Activated naive CD8-positive, alpha-beta T cell treated with anti-CD3 and anti-CD28 coated beads for 36 hours (primary cell): ENCODE measurements at places on chromosomes 12 and 14. TPM values are rescaled to one million over a fixed set of nuclear protein-coding genes. Genes with fewer than 3 reads are reported as not detected.
A peak's percentile ranks its signal among the peaks of the same experiment; 100 is the strongest.

GRCh38 chr12:45703942-45704341, 25.6 kb upstream of the ARID2 start:
- H3K27ac ChIP-seq, result no peak overlapping the region
- DNase-seq, result no peak
- no peak overlapping the region for H3K4me3 ChIP-seq
- H3K4me1 ChIP-seq, result peaks cover 2% of the 10 kb centered on the region
- H3K27me3 ChIP-seq, result no peaks in the 10 kb centered on the region

- H3K27ac ChIP-seq, result no peak overlapping the region
- no peak overlapping the region for H3K4me3 ChIP-seq
- H3K36me3 ChIP-seq, result no peaks in the 10 kb centered on the region
- H3K27me3 ChIP-seq, result no peaks in the 10 kb centered on the region
These were observed 226.8 kb downstream of the NUAK1 start for GRCh38 chr12:105911966-105912365.

NUP37 gene
- 117 TPM for total RNA-seq

GRCh38 chr12:121649322-121649721, 20.1 kb downstream of the MORN3 start:
- H3K27ac ChIP-seq, result peak overlapping the region; percentile 69
- no peak overlapping the region for H3K4me3 ChIP-seq
- H3K4me1 ChIP-seq, result peaks cover 17% of the 10 kb centered on the region
- DNase-seq, result no peak
- H3K27me3 ChIP-seq, result no peaks in the 10 kb centered on the region
- H3K36me3 ChIP-seq, result peaks cover 17% of the 10 kb centered on the region

PRH2 gene
- total RNA-seq, result not detected

- peaks cover 31% of the 10 kb centered on the region for H3K4me1 ChIP-seq
- H3K4me3 ChIP-seq, result no peak overlapping the region
- peaks cover 40% of the 10 kb centered on the region for H3K27me3 ChIP-seq
- no peak for DNase-seq
- H3K36me3 ChIP-seq, result no peaks in the 10 kb centered on the region
These were observed 3.0 kb downstream of the BMAL2 start for GRCh38 chr12:27335364-27336281.

DNA sequence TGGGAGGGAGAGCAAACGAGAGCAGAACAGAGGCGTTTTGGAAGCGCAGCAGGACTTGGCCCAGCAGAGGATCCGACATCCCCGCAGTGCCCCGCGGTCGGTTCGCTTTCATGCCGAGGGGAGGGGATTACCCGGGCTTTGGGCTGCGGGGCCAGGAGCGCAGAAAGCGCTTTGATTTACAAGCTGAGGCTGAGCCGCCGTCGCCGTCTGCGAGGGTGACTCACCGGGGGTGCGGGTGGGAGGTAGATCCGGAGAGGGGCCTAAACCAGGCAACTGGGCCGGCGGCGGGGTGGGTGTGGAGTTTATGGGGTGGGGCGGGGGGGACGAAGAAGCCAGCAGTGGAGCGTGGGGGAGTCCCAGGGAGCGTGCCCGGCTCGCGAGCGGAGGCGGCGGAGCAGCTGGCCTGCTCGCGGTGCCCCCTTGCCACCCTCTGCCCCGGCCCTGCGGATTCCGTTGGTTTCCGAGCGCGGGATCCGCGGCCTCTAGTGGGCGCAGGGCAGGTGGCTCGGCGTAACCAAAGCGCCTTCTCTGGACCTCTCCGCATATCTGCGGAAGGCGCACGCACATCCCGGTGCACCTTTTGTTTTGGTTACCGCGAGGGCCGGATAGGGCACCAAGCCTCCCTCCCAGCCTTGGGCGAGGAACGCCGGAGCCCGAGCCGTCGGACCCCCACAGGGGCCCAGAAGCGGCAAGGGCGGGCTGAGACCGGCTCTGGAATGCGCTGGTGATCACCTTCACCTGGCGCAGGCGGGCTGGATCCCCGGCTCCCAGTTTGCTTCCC, 2.6 kb downstream of the SIX4 start:
- peak overlapping the region; percentile 76 for H3K4me3 ChIP-seq
- H3K4me1 ChIP-seq, result peaks cover 15% of the 10 kb centered on the region
- H3K27me3 ChIP-seq, result peaks cover 69% of the 10 kb centered on the region
- no peak overlapping the region for H3K27ac ChIP-seq
- H3K36me3 ChIP-seq, result no peaks in the 10 kb centered on the region
- DNase-seq, result peak; percentile 73

- H3K4me3 ChIP-seq, result no peak overlapping the region
- no peak overlapping the region for H3K27ac ChIP-seq
These were observed 183.7 kb downstream of the NOVA1 start for GRCh38 chr14:26414103-26414502.

PMEL gene
- 0.28 TPM for total RNA-seq

- H3K4me1 ChIP-seq, result peaks cover 5% of the 10 kb centered on the region
- no peak overlapping the region for H3K4me3 ChIP-seq
- H3K27ac ChIP-seq, result no peak overlapping the region
- no peak for DNase-seq
- no peaks in the 10 kb centered on the region for H3K27me3 ChIP-seq
- H3K36me3 ChIP-seq, result no peaks in the 10 kb centered on the region
These were observed 165.4 kb upstream of the SSTR1 start for GRCh38 chr14:38042322-38042721.

GRCh38 chr14:78592616-78593219, 422.5 kb downstream of the NRXN3 start:
- H3K27me3 ChIP-seq, result peaks cover 1% of the 10 kb centered on the region
- no peaks in the 10 kb centered on the region for H3K36me3 ChIP-seq
- H3K27ac ChIP-seq, result no peak overlapping the region
- H3K4me3 ChIP-seq, result no peak overlapping the region
- DNase-seq, result no peak
- H3K4me1 ChIP-seq, result no peaks in the 10 kb centered on the region

RASSF8 gene
- total RNA-seq, result 0.18 TPM

FAM186B gene
- total RNA-seq, result 0.41 TPM

SCARB1 gene
- total RNA-seq, result 43.8 TPM

G2E3 gene
- 25.3 TPM for total RNA-seq

GRCh38 chr12:124884587-124885438, 21.1 kb upstream of the SCARB1 start:
- H3K4me3 ChIP-seq, result no peak overlapping the region
- no peak overlapping the region for H3K27ac ChIP-seq
- H3K27me3 ChIP-seq, result no peaks in the 10 kb centered on the region
- no peak for DNase-seq
- H3K4me1 ChIP-seq, result peaks cover 14% of the 10 kb centered on the region
- no peaks in the 10 kb centered on the region for H3K36me3 ChIP-seq

DNA sequence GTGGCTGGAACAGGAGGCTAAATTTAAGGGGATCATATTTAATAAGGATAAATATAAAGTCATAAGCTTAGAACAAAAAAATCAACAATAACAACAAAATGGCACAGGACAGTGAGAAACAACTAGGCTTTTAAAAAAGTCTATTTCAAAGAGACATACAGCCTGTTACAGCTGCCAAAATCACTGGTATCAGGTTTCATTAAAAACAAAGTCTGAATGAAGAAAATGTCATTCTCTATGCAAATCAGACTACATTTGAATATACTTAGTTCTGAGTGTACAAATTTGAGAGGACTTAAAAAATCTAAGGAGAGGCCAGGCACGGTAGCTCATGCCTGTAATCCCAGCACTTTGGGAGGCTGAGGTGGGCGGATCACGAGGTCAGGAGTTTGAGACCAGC, 44.0 kb downstream of the TFCP2 start:
- H3K4me1 ChIP-seq, result peaks cover 15% of the 10 kb centered on the region
- no peaks in the 10 kb centered on the region for H3K27me3 ChIP-seq
- peaks cover 11% of the 10 kb centered on the region for H3K36me3 ChIP-seq
- H3K4me3 ChIP-seq, result no peak overlapping the region
- DNase-seq, result no peak

PPP2R3C gene
- total RNA-seq, result 36.3 TPM

GRCh38 chr14:93379831-93380230, 32.8 kb downstream of the COX8C start:
- H3K4me1 ChIP-seq, result no peaks in the 10 kb centered on the region
- DNase-seq, result no peak
- H3K27ac ChIP-seq, result no peak overlapping the region
- H3K4me3 ChIP-seq, result no peak overlapping the region

OTOGL gene
- not detected for total RNA-seq

C3AR1 gene
- total RNA-seq, result 2.7 TPM

DNA sequence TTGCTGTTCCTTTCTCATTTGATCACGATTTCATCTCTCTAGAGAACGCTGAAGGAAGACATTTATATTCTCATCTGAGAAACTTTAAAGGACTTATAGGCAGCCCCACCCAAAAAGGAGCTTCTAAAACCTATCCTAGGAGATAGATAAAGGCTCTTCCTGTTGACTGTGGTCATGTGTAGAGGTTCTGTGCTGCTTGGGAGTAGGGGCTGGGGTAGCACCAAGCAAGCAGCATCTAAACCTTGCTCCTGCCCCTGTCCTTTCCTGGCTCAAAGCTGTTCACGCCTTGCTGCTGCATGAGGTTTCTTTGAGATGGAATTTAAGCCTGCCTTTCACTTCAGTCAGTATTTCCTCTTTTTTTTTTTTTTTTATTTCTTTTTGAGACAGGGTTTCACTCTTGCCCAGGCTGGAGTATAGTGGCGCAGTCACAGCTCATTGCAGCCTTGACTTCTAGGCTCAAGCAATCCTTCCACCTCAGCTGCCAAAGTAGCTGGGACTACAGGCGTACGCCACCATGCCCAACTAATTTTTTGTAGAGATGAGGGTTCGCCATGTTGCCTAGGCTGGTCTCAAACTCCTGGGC, 41.4 kb downstream of the RAB35 start:
- H3K4me1 ChIP-seq, result peaks cover 9% of the 10 kb centered on the region
- no peaks in the 10 kb centered on the region for H3K27me3 ChIP-seq
- DNase-seq, result no peak
- no peak overlapping the region for H3K27ac ChIP-seq

- H3K36me3 ChIP-seq, result no peaks in the 10 kb centered on the region
- H3K4me1 ChIP-seq, result peaks cover 22% of the 10 kb centered on the region
- peaks cover 9% of the 10 kb centered on the region for H3K27me3 ChIP-seq
These were observed 63.5 kb downstream of the ERH start for GRCh38 chr14:69334576-69334975.

DNA sequence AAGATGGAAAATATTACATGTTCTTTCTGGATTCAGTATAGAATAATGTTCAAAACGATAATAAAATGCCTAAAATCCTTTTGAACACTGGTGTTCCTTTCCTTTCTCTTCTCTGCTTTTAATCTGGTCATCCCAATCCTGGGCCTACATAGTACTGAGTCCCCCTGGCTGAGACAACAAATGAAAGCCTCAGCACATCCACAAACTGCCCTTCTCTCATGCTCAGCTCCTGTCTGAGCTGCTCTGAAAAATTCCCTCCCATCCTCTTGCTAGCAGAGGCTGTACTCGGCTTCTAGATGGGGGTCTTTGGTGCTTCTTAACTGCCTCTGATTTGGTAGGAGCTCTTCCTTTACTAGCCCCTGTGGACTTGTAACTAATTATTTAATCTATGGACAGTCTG, 232.3 kb downstream of the MED13L start:
- H3K27me3 ChIP-seq, result no peaks in the 10 kb centered on the region
- no peak overlapping the region for H3K4me3 ChIP-seq
- H3K27ac ChIP-seq, result no peak overlapping the region

DNA sequence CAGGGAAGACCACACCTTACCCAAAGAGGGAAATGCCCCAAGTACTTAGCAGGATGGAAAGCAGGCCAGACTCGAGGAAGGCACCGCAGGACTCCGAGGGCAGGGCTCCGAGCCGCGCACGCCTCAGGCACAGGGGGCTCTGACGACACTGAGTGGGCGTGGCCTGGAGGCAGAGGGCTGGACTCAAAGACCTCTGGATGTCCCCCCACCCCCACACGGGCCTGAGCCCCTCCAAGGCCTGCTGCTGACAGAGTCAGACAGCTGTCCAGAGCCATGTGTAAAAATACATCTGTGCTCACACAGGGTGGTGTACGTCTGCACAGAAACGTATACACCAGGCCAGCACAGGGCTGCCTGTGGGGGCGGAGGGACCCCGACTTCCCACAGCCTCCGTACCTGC, 1.4 kb downstream of the AKT1 start:
- H3K4me1 ChIP-seq, result peaks cover 31% of the 10 kb centered on the region
- H3K27ac ChIP-seq, result peak overlapping the region; percentile 69
- peak overlapping the region; percentile 90 for H3K4me3 ChIP-seq
- H3K36me3 ChIP-seq, result no peaks in the 10 kb centered on the region
- H3K27me3 ChIP-seq, result peaks cover 7% of the 10 kb centered on the region

CDK17 gene
- total RNA-seq, result 30.1 TPM

- peak overlapping the region; percentile 26 for H3K4me3 ChIP-seq
- peaks cover 27% of the 10 kb centered on the region for H3K4me1 ChIP-seq
- H3K27ac ChIP-seq, result no peak overlapping the region
- peaks cover 23% of the 10 kb centered on the region for H3K36me3 ChIP-seq
- DNase-seq, result peak; percentile 61
These were observed 1.3 kb downstream of the DDN start for GRCh38 chr12:48997719-48998496.

IRF9 gene
- total RNA-seq, result 133 TPM

- peaks cover 67% of the 10 kb centered on the region for H3K4me1 ChIP-seq
- DNase-seq, result no peak
- peaks cover 12% of the 10 kb centered on the region for H3K36me3 ChIP-seq
- H3K4me3 ChIP-seq, result no peak overlapping the region
These were observed 121.7 kb upstream of the MDM1 start for GRCh38 chr12:68453876-68454275.

DNA sequence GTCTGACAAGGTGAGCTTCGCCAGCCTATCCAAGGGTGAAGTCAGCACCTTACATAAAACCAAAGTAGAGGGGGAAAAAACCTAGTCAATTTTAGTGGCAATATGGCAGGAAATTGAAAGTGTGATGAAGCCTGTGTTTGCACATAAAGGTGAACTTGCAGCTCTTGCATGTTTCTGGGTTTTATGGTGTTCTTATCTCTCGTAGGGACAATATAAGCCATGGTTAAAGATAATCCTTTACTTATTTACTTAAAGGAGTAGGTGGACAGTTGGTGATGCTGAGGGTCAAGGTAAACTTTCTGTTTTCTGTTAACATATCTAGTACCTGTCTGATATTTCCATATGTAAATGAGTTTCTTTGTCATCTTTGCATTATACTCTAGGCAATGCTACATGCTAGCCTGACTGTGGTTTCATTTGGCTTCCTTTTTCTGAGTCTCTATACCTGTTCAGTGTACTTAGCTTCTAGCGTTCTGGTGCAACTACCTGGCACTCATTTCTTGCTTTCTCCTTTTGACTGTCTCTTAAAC, 32.8 kb downstream of the CCDC91 start:
- peak; percentile 12 for DNase-seq
- H3K27ac ChIP-seq, result peak overlapping the region; percentile 83
- peaks cover 48% of the 10 kb centered on the region for H3K4me1 ChIP-seq
- H3K4me3 ChIP-seq, result peak overlapping the region; percentile 38

GRCh38 chr12:104790296-104791125, 167.6 kb downstream of the SLC41A2 start:
- H3K27me3 ChIP-seq, result no peaks in the 10 kb centered on the region
- DNase-seq, result peak; percentile 32
- H3K4me1 ChIP-seq, result peaks cover 2% of the 10 kb centered on the region
- no peak overlapping the region for H3K4me3 ChIP-seq

DNA sequence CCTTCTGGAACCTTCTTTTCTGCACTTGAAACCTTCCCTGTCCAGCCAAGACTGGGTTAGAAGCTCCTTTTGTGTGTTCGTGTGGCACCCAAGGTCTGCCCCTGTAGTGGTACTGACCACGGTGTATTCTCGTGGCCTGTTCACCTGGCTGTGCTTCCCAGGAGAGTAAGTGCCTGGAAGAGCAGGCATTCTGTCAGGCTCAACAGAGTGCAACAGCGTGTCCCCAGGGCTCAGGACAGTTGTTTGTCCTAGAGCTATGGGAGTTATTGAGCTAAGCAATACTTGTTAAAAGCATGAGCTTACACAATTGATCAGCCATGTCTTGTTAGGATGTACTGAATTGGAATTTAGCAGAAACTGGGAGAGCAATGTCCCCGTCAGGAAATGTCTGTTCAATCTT, 12.9 kb upstream of the SLC38A2 start:
- H3K27me3 ChIP-seq, result no peaks in the 10 kb centered on the region
- H3K27ac ChIP-seq, result no peak overlapping the region
- DNase-seq, result no peak
- peak overlapping the region; percentile 22 for H3K4me3 ChIP-seq
- no peaks in the 10 kb centered on the region for H3K36me3 ChIP-seq

WNT1 gene
- not detected for total RNA-seq
